Right atrium auricular region (tissue), 2 donors: ENCODE measurements at places on chromosomes 12 and 14. TPM values are rescaled to one million over a fixed set of nuclear protein-coding genes. Genes with fewer than 3 reads are reported as not detected.

- DNase-seq: no peak
- no peak overlapping the region for H3K27ac ChIP-seq
- no peak overlapping the region for H3K4me3 ChIP-seq
- H3K36me3 ChIP-seq: no peaks in the 10 kb centered on the region
- H3K27me3 ChIP-seq: no peaks in the 10 kb centered on the region
These were observed 149.2 kb downstream of the SLC2A13 start for GRCh38 chr12:39956725-39957124.

DNA sequence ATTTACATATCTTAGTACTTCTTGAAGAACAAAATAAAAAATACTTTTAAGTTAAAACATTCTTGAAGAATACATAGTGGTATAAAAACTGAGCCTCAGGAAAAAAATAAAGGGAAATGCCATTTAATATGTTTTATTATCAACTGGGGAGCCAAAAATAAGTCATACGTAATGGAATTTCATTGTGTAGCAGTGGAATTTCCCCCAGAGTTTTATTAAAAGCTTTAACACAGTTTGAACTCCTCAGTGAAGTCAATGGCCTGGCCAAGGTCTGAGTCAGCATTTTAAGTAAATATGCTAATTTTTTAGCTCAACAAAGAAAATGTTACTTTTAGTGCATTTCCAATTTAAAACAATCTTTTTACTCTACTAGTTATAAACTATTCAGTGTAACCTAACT, 350.1 kb upstream of the ATP2B1 start:
- no peak overlapping the region for H3K27ac ChIP-seq
- H3K4me3 ChIP-seq: no peak overlapping the region
- no peak for DNase-seq
- no peaks in the 10 kb centered on the region for H3K27me3 ChIP-seq
- no peaks in the 10 kb centered on the region for H3K36me3 ChIP-seq
- H3K4me1 ChIP-seq: no peaks in the 10 kb centered on the region

DNA sequence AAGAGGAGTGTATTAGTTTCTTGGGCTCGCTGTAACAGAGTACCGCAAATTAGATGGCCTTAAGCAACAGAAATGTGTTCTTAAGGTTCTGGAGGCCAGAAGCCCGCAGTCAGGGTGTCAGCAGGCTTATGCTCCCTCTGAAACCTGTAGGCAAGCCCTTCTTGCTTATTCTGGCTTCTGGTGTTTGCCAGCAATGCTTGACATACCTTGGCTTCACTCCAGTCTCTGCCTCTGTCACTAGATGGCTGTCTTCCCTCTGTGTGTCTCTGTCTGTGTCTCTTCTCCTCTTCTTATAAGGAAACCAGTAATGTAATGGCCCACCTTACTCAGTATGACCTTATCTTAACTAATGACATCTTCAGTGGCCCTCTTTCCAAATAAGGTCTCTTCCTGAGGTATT, 85.1 kb downstream of the DERA start:
- no peak overlapping the region for H3K4me3 ChIP-seq
- no peaks in the 10 kb centered on the region for H3K27me3 ChIP-seq
- no peak overlapping the region for H3K27ac ChIP-seq
- no peak for DNase-seq
- H3K36me3 ChIP-seq: no peaks in the 10 kb centered on the region

NELL2 gene
- total RNA-seq: 0.31 TPM

KCNK10 gene
- not detected for total RNA-seq

GRCh38 chr14:99133636-99134515, 138.1 kb downstream of the BCL11B start:
- DNase-seq: peak; percentile 58
- no peaks in the 10 kb centered on the region for H3K27me3 ChIP-seq
- no peak overlapping the region for H3K27ac ChIP-seq

SENP1 gene
- total RNA-seq: 11.6 TPM

GALNT9 gene
- total RNA-seq: 10.8 TPM

GRCh38 chr12:93862424-93862823, 185.2 kb downstream of the CRADD start:
- no peak overlapping the region for H3K27ac ChIP-seq
- no peaks in the 10 kb centered on the region for H3K4me1 ChIP-seq
- DNase-seq: no peak
- H3K27me3 ChIP-seq: no peaks in the 10 kb centered on the region
- no peak overlapping the region for H3K4me3 ChIP-seq

NGB gene
- total RNA-seq: not detected

GRCh38 chr12:17342381-17342961, 736.5 kb upstream of the LMO3 start:
- no peaks in the 10 kb centered on the region for H3K36me3 ChIP-seq
- H3K27me3 ChIP-seq: no peaks in the 10 kb centered on the region
- H3K4me1 ChIP-seq: no peaks in the 10 kb centered on the region
- no peak overlapping the region for H3K27ac ChIP-seq

DNA sequence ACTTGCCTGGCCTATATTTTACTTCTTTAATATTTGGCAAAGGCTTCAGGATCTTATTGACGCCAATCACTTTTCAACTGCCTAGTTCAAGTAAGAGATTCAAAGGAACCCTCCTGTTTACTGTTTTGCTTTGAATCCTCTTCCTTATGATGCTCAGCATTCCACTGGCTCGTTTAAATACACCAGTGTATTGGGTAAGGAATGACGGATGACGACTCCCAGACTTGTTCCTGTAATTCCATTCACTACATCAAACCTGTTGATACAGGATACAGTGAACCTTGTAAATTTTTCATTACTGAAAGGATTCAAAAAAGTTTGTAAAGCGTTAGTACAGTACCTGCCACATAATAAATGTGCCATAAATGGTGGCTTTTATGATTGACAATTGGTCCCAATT, 1.7 kb upstream of the SYCP3 start:
- H3K27me3 ChIP-seq: no peaks in the 10 kb centered on the region
- no peaks in the 10 kb centered on the region for H3K4me1 ChIP-seq
- H3K4me3 ChIP-seq: no peak overlapping the region
- no peak overlapping the region for H3K27ac ChIP-seq
- peaks cover 61% of the 10 kb centered on the region for H3K36me3 ChIP-seq

GRCh38 chr14:102125546-102125945, 14.2 kb upstream of the WDR20 start:
- H3K36me3 ChIP-seq: no peaks in the 10 kb centered on the region
- no peak overlapping the region for H3K4me3 ChIP-seq
- H3K27me3 ChIP-seq: no peaks in the 10 kb centered on the region
- no peak overlapping the region for H3K27ac ChIP-seq
- DNase-seq: no peak

- no peak overlapping the region for H3K27ac ChIP-seq
- H3K4me3 ChIP-seq: no peak overlapping the region
- no peaks in the 10 kb centered on the region for H3K4me1 ChIP-seq
These were observed 146.8 kb downstream of the TMTC2 start for GRCh38 chr12:82833481-82833880.

DNA sequence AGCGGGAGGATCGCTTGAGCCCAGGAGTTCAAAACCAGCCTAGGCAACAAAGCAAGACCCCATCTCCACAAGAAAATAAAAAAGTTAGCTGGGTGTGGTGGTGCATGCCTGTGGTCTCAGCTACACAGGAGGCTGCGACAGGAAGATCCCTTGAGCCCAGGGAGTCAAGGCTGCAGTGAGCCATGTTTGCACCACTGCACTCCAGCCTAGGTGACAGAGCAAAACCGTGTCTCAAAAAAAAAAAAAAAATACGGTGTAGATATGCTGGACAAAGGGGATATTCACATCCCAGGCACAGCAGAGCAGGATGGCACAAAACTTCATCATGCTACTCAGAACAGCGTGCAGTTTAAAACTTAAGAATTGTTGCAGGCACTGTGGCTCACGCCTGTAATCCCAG, 24.8 kb upstream of the STRN3 start:
- no peak for DNase-seq

DNA sequence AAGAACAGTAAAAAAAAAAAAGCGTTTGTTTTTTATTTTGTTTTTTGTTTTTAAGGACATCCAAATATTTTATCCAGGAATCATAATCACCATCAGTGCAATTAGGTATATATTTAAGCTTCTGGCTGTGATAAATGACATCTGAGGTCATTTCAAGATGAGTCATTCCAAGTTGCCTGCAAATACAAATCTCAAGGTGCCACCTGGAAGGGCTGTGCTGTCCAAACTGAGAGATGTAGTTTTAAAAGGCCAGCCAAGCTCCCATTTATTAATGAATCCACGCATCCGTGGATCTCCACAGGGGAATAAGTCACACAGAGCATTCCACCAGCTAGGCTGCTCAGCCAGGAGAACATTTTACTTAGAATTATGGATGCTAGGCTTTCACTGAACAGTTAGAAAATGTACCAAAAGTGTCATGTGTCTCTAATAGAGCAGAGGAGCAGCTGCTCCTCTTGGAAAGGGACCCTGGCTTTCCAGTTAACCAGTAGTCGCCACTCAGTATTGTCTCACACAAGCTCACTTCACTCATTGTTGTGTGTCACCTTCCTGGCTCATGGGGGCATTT, 1151.4 kb upstream of the TMEM132C start:
- H3K4me3 ChIP-seq: no peak overlapping the region
- H3K36me3 ChIP-seq: no peaks in the 10 kb centered on the region
- no peak overlapping the region for H3K27ac ChIP-seq
- H3K27me3 ChIP-seq: no peaks in the 10 kb centered on the region

DNA sequence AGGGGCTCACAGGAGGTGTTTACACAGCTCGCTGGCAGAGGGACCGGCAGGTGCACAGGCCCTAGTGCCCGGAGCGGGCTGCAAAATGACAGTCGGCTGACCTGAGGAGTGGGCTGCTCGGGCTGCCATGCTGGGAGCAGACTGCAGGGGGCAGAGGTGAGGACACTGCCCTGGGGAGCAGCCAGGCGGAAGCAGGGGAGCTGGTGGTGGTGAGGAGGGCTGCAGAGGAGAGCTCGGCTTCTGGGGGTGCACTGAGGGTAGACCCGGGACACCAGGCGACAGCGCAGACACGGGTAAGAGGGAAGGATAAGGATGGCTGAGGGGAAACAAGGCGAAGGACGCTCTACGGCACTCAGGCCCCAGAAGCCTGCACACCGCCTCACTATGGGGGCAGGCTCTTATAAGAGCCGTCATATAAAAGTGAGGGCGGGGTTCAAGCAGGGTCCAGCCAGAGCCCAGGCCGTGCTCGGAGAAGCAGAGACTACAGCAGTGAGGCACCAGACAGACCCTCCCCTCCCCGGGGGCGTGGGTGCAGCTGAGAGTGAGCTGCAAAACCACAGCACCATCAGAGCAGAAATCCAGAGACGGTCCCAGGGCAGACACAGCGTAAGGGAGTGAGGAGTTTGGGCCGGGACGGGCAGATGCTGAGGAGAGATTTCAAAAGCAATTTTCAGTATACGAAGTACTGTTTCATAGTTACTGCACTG, 62.5 kb downstream of the CCDC88C start:
- H3K27ac ChIP-seq: no peak overlapping the region
- H3K27me3 ChIP-seq: no peaks in the 10 kb centered on the region
- DNase-seq: no peak
- H3K4me1 ChIP-seq: no peaks in the 10 kb centered on the region
- no peaks in the 10 kb centered on the region for H3K36me3 ChIP-seq

- no peaks in the 10 kb centered on the region for H3K4me1 ChIP-seq
- H3K27ac ChIP-seq: no peak overlapping the region
- no peaks in the 10 kb centered on the region for H3K27me3 ChIP-seq
- DNase-seq: no peak
- H3K4me3 ChIP-seq: no peak overlapping the region
- peaks cover 57% of the 10 kb centered on the region for H3K36me3 ChIP-seq
These were observed 294.2 kb downstream of the MED13L start for GRCh38 chr12:115983226-115983798.

- peaks cover 6% of the 10 kb centered on the region for H3K4me1 ChIP-seq
- H3K27ac ChIP-seq: no peak overlapping the region
- no peaks in the 10 kb centered on the region for H3K36me3 ChIP-seq
- no peaks in the 10 kb centered on the region for H3K27me3 ChIP-seq
- DNase-seq: no peak
These were observed 883.7 kb upstream of the TMEM132C start for GRCh38 chr12:127383281-127383680.

GRCh38 chr14:34098045-34098984, 147.4 kb upstream of the EGLN3 start:
- no peaks in the 10 kb centered on the region for H3K36me3 ChIP-seq
- H3K4me1 ChIP-seq: peaks cover 8% of the 10 kb centered on the region

- no peak overlapping the region for H3K4me3 ChIP-seq
- no peaks in the 10 kb centered on the region for H3K36me3 ChIP-seq
- H3K27me3 ChIP-seq: no peaks in the 10 kb centered on the region
- DNase-seq: no peak
- H3K4me1 ChIP-seq: no peaks in the 10 kb centered on the region
- no peak overlapping the region for H3K27ac ChIP-seq
These were observed 75.5 kb upstream of the DCD start for GRCh38 chr12:54723379-54724256.

DNA sequence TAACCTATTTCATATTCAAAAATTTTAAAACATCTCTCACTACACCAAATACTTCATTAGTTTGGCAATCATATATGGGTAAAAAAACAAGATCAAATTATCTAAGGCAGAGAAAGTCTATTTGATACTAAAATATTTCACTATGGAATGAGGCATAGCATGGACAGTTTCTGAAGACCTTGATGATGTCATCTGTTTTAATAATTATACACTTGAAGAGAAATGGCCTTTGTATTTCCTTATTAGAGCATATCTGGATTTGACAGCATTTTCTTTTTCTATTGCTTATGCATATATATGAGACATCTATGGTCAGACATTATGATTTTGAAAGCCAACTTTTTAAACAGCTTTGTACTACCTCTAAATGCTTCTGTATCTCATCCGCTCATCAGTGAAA, 88.6 kb downstream of the DDHD1 start:
- no peak overlapping the region for H3K27ac ChIP-seq
- no peaks in the 10 kb centered on the region for H3K27me3 ChIP-seq
- no peak for DNase-seq
- no peaks in the 10 kb centered on the region for H3K36me3 ChIP-seq
- H3K4me1 ChIP-seq: no peaks in the 10 kb centered on the region

LGMN gene
- 65.6 TPM for total RNA-seq

POTEM gene
- total RNA-seq: not detected

ERP27 gene
- total RNA-seq: 0.31 TPM

DNA sequence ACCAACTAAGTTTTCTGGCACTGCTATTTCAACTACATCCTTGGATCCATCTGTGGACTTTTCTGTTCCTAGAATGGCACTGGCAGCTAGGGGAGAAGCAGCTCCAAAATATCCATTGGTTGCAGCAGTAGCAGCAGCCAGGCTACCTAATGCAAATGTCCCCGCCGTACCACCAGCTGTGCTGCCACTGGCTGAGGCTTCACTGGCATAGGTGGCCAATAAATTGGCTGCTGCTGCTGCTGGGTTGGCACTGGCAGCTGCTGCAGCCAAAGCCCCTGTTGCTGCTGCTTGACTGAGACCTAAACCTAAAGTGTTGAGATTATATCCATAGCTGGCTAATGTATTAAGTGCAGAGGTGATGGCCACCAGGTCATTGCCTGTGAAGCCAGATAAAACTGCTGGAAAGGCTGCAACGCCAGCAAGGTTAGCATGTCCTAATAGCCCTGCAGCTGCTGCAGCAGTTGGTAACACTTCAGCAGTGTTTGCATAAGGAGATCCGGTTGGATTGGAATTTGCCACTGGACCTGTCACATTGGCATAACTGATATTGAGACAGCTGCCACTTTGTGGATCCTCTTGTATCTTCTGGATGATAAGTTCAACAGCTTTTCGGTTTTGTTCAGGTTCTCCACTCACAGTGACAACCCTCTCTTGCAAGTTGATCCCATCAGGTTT, 149.5 kb downstream of the NOVA1 start:
- no peak overlapping the region for H3K4me3 ChIP-seq
- no peak for DNase-seq
- no peaks in the 10 kb centered on the region for H3K36me3 ChIP-seq
- no peaks in the 10 kb centered on the region for H3K27me3 ChIP-seq
- no peak overlapping the region for H3K27ac ChIP-seq
